ENCODE measurements at places on chromosomes 7 and 10. TPM values are rescaled to one million over a fixed set of nuclear protein-coding genes. Genes with fewer than 3 reads are reported as not detected.

The HMX3 gene
- 2.6 TPM for total RNA-seq

The PLXNA4 gene
- 34.9 TPM for total RNA-seq

The C10orf53 gene
- 1.2 TPM for total RNA-seq

The ASB10 gene
- not detected for total RNA-seq

The SPAG6 gene
- 2.6 TPM for total RNA-seq

The FEZF1 gene
- 0.48 TPM for total RNA-seq

The TMEM236 gene
- 1.2 TPM for total RNA-seq
